MV-4-11 (cell line): ENCODE measurements at places on chromosomes 12 and 14.
A peak's percentile ranks its signal among the peaks of the same experiment; 100 is the strongest.

GRCh38 chr12:8891976-8892375, 22.3 kb upstream of the PHC1 start:
- DNase-seq: no peak

DNA sequence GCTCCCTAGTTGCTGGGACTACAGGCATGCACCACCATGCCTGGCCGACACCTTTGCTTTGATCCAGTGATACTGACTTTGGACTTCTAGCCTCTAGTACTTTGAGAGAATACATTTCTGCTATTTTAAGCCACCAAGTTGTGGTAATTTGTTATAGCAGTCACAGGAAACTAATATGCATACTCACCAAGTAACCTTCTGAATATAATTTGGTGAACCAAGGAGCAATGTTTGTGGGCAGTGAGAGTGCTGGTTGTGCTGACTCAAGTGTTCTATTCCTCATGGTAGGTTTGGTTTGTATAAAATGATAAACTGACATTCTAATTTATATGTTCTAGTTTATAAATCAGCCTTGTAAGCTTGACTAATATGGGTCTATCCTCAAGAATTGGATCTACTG, 42.4 kb upstream of the MMP19 start:
- DNase-seq: no peak

DNA sequence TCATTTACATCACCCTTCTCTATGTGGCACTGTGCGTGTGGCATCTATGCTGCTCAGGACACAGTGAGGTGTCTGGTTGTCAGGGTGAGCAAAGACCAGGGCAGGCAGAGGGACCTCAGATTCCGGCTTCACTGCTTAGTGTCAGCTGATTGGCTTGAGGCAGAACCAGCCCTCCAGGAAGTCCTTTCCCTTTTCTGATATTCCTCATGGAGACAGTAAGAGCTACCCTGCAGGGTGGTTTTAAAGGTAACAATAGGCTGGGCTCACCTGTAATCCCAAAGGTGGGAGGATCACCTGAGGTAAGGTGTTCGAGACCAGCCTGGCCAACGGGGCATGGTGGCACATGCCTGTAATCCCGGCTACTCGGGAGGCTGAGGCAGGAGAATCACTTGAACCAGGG, 129.3 kb upstream of the AMIGO2 start:
- DNase-seq: no peak

- no peak for DNase-seq
These were observed 188.2 kb upstream of the RMST start for GRCh38 chr12:97274386-97274785.

- no peak for DNase-seq
These were observed 24.3 kb upstream of the RCOR1 start for GRCh38 chr14:102568115-102568614.

GRCh38 chr12:128258866-128259555, 8.0 kb upstream of the TMEM132C start:
- no peak for DNase-seq

- no peak for DNase-seq
These were observed 24.9 kb upstream of the FZD10 start for GRCh38 chr12:130137040-130138018.

GRCh38 chr14:60640859-60641741, 8.2 kb downstream of the SIX1 start:
- DNase-seq: no peak

DNA sequence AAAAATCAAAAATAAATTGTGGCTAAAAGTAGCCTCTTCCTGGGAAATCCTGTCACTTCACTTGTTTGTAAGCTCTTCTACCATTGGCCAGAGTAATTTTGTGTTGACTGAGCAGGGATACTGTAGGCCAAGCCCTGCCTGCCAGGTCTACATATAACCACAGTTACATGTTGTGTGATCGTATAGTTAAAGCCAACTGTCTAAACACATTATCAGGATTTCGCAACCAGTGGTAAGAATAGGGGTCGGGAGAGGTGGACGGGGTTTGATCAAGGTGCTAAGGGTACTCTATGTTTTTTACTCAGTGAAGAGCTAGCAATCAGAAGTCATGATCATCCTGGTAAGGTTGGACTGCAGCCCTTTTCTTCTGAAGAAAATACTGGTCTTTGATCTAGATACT, 13.4 kb downstream of the ANKRD13A start:
- DNase-seq: no peak

DNA sequence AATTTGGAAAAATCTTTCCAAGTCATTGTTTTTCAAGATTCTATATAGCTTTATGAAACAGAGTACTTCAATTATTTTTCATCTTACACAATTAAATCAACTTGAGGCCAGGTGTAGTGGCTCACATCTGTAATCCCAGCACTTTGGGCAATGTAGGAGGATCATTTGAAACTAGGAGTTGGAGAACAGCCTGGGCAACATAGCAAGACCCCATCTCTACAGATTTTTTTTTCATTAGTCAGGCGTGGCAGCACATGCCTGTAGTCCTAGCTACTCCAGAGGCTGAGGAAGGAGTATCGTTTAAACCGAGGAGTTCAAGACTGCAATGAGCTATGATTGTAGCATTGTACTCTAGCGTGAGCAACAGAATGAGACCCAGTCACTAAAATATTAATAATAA, 72.9 kb downstream of the BMP4 start:
- DNase-seq: no peak

- no peak for DNase-seq
These were observed 43.1 kb upstream of the OTOGL start for GRCh38 chr12:80056232-80056631.

- DNase-seq: no peak
These were observed 45.0 kb upstream of the GPR68 start for GRCh38 chr14:91289464-91289863.

GRCh38 chr12:54991161-54991990, 6.8 kb upstream of the TESPA1 start:
- DNase-seq: peak; percentile 34
